Activated T-cell treated with anti-CD3 and anti-CD28 coated beads for 4 hours (primary cell): ENCODE measurements at places on chromosomes 11 and 22.

GRCh38 chr11:66048547-66049323, at the start of gene GAL3ST3:
Gene GAL3ST3 (minus strand): TSS chr11:66049161. CDS start chr11:66045415, 3,746 bp downstream.
- no peak for DNase-seq

- DNase-seq: no peak
These were observed 292.5 kb downstream of the BRD1 start for GRCh38 chr22:49535126-49535525.

GRCh38 chr22:36467946-36468345, 13.5 kb downstream of the TXN2 start:
- no peak for DNase-seq

GRCh38 chr11:122780296-122780949, 57.9 kb upstream of the CRTAM start:
- no peak for DNase-seq

GRCh38 chr11:68870470-68870869, 28.8 kb upstream of the CPT1A start:
- DNase-seq: no peak

GRCh38 chr11:46387456-46387855, 4.1 kb downstream of the CHRM4 start:
- DNase-seq: no peak

DNA sequence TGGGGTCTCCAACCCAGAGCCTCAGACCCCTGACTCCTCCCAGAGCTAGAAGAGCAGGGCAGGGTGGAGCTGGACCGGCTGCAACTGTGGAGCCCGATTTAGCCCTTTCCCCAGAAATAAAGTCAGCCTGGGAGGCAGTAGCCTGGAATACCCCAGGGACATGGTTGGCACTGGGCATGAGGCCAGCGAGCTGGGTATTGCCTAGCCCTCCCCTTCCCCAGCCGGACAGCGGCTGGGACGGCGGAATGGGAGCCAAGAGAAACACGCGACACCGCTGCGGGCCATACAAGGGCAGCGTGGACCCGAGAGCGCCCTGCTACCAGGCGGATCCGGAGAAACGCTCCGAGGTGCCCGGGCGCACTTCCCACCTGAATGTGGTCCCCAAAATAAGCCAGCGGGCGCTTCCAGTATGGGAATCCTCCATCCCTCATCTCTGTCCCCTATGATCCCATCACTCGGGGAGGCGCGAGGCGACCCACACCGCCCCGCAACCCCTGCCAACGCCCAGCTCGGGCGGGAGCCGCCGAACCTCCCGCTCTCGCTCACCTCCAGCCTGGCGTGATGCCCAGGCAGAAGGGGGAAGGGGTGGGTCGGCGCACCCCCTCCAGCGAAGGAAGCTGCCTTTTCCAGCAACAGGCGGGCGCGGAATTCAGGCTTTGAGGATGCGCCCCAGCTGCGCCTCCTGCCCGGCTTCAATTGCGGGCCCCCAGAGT, 758 bp downstream of the MCAM start:
- no peak for DNase-seq
